ENCODE measurements at places on chromosomes 2 and 18. TPM values are rescaled to one million over a fixed set of nuclear protein-coding genes. Genes with fewer than 3 reads are reported as not detected.

The COA5 gene
- total RNA-seq: 23.7 TPM

The PLEK gene
- 0.17 TPM for total RNA-seq

The ITGA6 gene
- 338 TPM for total RNA-seq

The SULT1C4 gene
- 76.7 TPM for total RNA-seq

The LINC00305 gene
- not detected for total RNA-seq

The CROCC2 gene
- total RNA-seq: not detected

Data from dermis blood vessel endothelial cell (primary cell).